ENCODE measurements at places on chromosomes 11 and 22. TPM values are rescaled to one million over a fixed set of nuclear protein-coding genes. Genes with fewer than 3 reads are reported as not detected.
A peak's percentile ranks its signal among the peaks of the same experiment; 100 is the strongest.

DNA sequence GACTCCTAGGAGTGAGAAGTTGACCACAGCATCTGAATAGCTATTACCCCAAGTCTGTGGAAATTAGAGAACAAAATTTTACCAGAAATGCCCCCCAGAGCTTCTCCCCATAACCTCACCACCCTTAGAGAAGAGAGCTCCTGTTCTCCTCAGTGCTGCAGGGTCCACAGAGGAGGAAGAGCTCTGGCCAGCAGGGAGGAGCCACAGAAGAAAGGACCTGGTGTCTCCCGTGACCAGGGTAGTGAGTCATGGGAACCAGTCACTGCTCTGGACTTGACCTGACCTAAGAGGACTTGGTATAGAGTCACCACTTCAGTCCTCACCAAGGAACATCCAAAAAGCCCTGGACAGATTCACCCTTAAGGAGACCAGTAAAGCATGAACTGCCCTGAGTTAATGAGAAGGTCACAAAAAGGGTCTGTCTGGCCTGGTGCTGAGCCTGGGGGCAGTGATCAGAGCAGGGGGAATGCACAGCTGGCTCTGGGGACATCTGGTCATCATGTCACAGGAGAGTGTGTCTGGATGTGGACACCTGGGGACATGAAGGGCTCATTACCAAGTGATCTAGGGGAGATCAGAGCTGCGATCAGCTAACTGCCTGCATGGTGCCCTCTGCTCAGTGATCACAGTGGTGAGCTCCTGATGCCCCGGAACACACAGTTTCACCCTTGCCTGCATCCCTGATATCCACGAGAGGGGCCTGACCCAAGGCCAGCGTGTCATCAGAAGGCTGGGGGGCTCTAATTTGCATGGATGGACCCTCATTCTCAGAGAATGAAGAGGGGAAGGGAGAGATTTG, 103.3 kb upstream of the TOP3B start:
- no peak for DNase-seq

The SESN3 gene
- total RNA-seq, result 19.6 TPM

The SLC16A8 gene
- 0.55 TPM for total RNA-seq

DNA sequence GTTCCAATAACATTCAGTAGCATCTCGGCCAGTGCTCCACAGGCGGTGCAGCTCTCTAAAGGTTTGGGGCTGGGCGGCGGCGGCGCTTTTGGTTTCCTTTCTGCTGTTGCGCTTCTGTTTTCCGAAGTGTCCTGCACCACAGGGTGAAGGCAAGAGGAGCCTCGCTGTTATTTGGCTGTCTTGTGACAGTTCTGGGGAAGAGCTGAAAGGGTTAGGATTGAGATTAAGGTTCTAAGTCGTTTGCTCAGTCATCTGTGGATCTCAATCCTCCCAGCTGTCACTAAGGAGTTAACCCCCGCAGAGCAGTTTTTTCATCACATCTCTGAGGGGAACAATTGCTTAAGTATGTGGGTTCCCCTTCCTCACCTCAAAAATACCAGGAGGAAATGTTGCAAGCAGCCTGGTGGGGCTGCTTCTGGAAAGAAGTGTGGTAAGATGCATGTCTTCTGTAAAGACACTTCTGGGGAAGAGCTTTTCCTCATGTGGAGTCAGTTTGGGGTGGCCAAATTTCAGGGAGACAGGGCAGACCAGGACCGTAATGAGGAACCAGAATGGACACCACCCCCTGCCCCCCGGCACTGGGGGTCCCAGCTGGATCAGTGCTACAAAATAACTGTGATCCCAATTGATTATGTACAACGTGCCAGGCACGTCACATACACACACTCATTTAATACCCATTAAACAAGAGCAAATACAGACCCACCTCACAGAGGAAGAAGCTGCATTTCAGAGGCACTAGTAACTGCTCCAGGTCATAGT, 14.2 kb downstream of the TMEM121B start:
- DNase-seq, result peak; percentile 59

The MS4A6A gene
- 66.0 TPM for total RNA-seq

DNA sequence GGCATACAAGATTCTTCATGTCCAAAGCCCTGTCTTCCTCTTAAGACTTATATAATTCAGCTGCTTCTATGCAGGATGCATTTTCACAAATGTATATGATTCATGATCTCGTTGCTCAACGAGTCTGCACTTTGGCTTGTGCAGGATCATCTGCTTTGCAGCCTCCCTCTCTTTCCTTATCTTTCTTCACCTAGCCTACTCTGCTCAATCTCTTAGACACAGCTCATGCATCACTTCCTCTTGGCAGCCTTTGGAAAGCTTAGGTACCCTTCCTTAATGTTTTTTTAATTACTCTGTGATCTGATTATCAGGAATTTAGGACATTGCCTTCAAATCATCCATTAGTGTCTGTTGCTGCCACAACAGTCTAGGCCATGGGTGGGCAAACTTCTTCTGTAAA, 673.8 kb downstream of the NELL1 start:
- no peak for DNase-seq

- DNase-seq, result peak; percentile 44
Observed at GRCh38 chr11:41245704-41246398, 213.6 kb downstream of the LRRC4C start.

The SDHD gene
- total RNA-seq, result 96.4 TPM

DNA sequence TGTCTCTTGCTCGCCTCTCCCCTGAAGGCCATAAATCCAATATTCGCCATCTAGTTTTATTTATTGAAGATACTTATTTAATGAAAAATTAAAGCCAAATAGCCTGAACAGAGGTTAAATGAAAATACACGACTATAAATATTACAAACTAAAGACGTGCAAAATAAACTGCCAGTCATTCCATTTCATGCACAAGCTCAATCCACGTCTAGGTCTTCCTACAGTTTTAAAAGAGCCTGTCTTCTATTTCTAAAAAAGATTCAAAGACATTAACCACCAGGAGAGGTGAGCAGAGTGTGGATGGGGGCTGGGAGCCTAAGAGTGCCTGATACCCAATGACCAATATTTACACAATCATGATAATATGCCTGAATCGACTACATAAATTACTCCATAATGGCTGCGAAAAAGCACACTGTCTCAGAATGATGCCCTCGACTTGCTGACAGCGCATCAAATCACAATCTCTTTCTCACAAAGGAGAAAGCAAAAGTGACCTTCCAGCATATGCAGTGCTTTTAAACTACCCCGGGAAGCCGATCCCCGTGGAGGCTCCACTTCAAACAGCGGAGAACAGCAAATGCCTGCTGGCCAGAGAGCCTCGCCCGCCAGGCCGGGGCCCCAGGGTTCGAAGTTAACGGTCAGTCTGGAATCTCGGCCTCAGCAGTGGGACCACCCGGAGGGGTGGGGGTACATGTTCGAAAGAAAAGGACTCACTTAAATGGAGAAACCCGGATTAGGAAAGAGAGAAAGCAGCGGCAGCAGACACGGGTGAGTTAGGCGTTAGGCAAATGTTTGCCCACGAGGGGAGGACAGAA, 1.7 kb downstream of the FCHSD2 start:
- DNase-seq, result no peak

The TCN1 gene
- not detected for total RNA-seq

GRCh38 chr11:112511271-112511670, 250.6 kb upstream of the PLET1 start:
- no peak for DNase-seq

The GTSE1 gene
- 0.28 TPM for total RNA-seq

The IGF2 gene
- total RNA-seq, result 17.5 TPM

DNA sequence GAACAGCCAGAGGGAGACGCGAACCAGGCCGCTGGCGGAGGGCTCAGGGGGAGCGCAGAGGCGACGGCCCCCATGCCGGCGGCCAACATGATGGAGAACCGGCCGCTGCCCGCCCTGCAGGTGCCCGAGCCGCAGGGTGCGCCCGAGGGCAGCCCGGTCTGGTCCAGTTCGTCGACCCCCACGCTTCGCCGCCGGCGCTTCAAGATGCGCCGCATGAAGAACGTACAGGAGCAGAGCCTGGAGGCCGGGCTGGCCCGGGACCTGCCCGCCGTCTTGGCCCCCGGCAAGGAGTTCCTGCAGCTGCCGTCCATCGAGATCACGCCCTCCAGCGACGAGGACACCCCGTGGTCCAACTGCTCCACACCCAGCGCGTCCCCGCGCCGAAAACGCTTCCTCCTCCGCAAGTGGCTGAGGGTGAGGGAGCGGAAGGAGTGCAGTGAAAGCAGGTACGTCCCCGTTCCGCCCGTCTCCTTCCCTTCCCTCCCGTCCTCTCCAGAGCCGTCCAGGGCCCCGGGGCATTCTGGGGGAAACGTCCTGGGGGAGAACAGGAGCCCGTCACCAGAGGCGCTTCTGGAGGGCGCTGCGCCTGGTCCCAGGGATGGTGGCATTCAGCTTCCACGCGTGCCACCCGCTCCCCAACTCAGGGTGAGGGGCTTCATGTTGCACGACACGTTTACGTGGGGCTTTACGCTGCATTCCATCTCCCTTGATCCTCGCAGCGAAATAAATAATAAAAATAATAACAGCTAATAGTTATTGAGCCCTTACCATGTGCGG, 840 bp downstream of the GRAMD1B start:
- DNase-seq, result peak; percentile 78

DNA sequence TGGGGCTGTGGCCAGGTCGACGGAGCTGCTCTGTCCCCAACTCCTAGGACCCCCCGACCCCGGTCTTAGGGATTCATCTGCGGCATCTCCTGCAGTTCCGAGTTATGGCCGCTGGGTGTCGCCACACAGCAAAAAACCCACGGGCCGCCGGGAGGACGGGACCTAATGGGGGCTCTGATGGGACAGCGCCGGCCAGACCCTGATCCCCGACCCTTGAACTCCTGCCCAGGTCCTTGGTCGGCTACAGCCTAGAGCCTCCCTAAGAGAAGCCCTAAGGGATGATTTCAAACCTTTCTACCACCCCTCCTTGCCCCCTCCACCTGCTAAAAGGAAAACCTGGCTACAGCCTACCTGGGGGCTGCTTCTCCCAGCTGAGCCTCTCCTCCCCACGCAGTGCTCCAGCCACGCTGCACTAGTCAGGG, 30.8 kb upstream of the LRRC10B start:
- DNase-seq, result peak; percentile 79

DNA sequence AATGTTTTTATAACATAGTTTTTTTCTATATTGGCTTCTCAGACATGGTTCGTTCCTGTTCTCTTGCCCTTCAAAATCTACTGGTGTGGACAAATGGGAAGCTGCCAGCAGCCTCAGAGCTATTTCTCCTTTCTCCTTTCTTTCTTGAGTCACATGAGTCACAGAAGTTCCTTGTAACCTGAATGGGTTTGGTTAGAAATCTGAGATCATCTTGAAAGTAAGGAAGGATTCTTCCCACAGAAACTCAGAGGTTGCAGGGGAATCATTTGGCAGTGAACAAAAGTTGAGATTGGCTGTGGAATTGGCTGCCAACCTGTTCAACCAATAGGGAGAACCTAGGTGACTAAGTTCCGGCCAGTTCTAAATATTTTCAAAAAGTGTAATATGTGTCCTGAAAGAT, 12.5 kb downstream of the PLET1 start:
- no peak for DNase-seq

DNA sequence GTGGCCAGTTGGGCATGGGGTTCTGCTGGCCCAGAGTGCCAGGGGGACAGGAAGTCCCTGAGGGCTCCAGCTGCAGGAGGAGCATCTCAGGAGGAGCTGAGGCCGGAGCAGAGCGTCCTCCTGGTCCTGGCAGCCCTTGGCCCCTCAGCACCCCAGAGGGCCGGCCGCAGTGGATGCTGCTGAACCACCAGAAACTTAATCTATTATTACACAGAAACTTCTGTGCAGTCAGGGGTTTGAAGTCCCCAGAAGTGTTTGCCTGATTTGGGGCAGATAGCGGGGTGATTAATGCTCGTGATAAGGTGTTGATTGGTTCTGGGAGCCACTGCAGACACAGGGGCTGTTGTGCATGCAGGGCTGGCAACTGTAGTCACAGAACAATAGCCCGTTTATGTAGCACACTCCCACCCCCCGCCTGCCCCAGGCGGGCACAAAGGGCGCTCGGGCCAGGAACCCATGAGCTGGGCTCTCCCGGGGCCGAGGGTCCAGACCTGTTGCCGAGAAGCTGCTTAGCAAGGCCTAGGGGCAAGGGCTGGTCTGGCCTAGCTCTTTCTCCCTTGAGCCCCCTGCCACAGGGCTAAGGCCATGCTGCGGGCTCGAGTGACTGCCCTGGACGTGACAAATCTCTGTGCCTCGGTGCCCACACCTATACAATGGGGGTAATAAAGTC, 29.0 kb upstream of the KCNQ1OT1 start:
- no peak for DNase-seq

The SNX19 gene
- total RNA-seq, result 124 TPM

- peak; percentile 94 for DNase-seq
Observed at GRCh38 chr11:65558002-65558929, at the start of gene LTBP3. LTBP3 (minus strand) TSS chr11:65558359; CDS start chr11:65557959, 400 bp downstream.

DNA sequence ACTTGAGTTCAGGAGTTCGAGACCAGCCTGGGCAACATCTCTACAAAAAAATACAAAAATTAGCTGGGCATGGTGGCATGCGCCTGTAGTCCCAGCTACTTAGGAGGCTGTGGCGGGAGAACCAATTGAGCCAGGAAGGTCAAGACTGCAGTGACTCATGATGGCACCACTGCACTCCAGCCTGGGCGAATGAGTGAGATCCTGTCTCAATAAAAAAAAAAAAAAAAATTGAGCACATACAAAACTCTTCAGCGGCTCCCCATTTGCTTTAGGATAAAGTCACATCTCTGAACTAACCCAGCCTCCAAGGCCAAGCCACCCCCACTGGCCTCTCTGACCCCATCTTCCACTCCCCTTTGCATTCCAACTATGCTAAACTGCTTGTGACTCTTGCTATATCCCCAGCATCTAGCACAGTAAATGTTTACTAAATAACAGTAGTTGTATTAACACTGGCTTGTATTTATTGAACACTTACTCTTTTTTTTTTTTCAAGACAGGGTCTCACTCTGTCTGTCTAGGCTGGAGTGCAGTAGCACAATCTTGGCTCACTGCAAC, 28.9 kb downstream of the CREB3L1 start:
- DNase-seq, result no peak

The MS4A7 gene
- 26.9 TPM for total RNA-seq

The OR5A1 gene
- not detected for total RNA-seq

GRCh38 chr11:129992161-129992944, 10.3 kb downstream of the PRDM10 start:
- no peak for DNase-seq

The DMC1 gene
- 0.68 TPM for total RNA-seq

The KRTAP5-7 gene
- total RNA-seq, result not detected

The OR2AT4 gene
- not detected for total RNA-seq

The APOBEC3A gene
- total RNA-seq, result 0.36 TPM

- DNase-seq, result peak; percentile 75
Observed at GRCh38 chr11:75351541-75351790, at the start of gene ARRB1. ARRB1 (minus strand) TSS chr11:75351661; CDS start chr11:75351607, 54 bp downstream.
